ENCODE measurements at places on chromosomes 13 and 19.

- DNase-seq: no peak
These were observed 9.2 kb upstream of the OVOL3 start for GRCh38 chr19:36101550-36102327.

GRCh38 chr19:56476651-56477428 is at the start of gene ZNF667:
ZNF667 (minus strand) TSS chr19:56477345; CDS start chr19:56462370, 14,975 bp downstream.
- no peak for DNase-seq

GRCh38 chr19:6718741-6719539 is 1.5 kb downstream of the C3 start:
- peak; percentile 32 for DNase-seq

DNA sequence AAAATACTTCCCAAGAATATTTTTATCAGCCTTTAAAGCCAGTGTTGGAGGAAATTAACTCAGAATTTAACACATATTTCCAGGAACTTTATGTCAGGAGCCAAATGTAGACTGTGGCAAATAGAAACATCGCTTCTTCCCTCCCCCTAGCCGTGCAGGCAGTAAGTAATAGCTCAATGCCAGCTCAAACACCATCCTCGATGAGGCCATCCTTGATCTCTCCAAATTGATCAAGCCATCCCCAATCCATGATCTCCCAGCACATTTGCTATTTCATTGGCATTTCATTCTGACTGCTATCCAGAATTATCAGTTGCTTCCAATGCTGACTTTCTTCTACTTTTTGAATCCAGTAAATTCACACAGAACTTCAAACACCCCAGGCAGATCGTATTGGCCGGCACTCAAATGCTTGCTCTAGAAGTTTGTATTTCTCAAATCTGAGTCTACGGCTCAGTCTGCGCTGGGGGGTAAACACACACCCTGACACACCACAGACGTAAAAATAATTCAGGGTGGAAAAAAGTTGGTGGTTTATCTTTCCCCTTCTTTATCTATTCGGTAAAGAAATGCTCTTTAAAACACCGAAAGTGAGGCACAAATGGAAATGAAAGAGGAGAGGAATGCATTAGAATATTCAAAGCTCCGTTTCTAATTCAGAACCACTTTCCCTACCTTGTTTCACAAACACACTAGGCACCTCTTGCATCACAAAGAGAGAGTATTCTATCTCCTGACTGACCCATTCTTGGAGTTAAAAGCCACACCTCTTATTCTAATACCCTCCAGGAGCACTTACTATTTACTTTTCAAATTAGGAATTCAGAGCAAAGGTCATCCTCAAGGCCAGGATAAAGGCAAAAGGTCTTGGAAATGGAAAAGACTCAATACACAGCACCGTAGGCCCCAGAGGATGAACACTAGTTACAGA is 991 bp downstream of the OBI1 start:
- peak; percentile 47 for DNase-seq

DNA sequence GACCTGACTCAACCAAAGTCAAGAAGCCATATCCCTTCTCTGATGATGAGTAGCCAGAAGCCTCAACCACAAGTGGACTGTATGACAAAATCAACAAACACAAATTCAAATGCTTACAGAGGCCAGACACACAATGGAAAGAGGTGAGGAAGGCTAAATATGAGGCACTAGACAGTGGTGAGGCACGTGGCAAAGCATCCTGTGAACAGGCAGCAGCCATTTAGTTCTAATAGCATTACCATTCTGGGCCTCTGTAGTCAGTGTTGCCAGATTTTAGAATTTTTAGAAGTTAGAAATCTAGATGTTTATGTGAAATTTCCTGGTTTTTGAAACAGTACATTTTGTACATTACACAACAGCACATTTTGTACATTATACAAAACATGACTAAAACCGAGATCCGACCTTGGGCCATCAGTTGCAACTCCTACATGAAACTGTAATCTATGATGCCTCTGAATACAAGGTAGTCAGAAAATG is 403.3 kb downstream of the COG6 start:
- DNase-seq: no peak

GRCh38 chr13:111614613-111615012 is 294.2 kb downstream of the TEX29 start:
- DNase-seq: no peak

- no peak for DNase-seq
These were observed 34.0 kb downstream of the CEACAM1 start for GRCh38 chr19:42494321-42494720.

Measured in inflammatory macrophage treated with lipopolysaccharide for 4 hours (primary cell).